ENCODE measurements at places on chromosomes 1 and 21.

- DNase-seq = no peak
These were observed 14.4 kb downstream of the NOC2L start for GRCh38 chr1:944341-945325.

DNA sequence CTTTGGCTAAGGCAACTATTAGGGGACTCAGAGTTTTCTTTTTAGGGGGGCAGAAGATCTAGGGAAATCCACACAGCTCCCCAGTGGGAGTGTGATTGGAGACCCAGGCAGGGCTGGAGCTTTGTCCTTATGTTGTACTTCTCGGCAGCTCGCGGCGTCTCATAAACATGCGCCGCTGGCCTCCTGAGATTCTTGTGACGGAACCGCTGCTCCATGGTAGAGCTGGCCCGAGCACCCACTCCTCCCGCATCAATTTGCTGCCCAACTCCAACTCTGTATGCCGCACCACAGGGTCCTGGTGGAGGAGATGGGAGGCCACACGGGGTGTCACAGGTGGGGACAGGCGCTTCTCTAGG lies 143.9 kb downstream of the GALNT2 start:
- no peak for DNase-seq

GRCh38 chr1:231059566-231060193 lies 19.6 kb upstream of the FAM89A start:
- DNase-seq = no peak

GRCh38 chr1:91645031-91645430 lies 144.4 kb downstream of the CDC7 start:
- no peak for DNase-seq

DNA sequence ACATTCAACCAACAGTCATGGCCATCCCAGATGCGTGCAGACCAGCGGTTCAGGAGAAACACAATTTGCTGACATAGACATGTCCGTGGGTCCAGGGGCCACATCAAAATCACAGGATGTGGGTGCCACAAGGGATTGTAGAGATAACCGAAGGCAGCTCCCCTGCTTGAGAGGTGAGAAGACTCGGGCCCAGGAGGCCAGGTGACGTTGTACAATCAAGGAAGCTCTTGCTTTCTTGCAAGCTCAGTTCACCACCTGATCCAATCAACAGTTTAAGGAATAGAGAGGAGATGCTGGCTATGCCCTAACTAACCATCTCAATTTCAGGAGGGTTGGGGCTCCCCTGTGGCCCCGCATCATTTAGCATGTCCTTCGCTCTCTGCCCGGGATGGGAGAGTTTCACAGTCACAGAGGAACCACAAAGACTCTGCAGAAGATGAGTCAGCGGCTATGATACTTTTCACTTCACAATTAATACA lies 19.5 kb downstream of the UBASH3A start:
- peak; percentile 66 for DNase-seq

DNA sequence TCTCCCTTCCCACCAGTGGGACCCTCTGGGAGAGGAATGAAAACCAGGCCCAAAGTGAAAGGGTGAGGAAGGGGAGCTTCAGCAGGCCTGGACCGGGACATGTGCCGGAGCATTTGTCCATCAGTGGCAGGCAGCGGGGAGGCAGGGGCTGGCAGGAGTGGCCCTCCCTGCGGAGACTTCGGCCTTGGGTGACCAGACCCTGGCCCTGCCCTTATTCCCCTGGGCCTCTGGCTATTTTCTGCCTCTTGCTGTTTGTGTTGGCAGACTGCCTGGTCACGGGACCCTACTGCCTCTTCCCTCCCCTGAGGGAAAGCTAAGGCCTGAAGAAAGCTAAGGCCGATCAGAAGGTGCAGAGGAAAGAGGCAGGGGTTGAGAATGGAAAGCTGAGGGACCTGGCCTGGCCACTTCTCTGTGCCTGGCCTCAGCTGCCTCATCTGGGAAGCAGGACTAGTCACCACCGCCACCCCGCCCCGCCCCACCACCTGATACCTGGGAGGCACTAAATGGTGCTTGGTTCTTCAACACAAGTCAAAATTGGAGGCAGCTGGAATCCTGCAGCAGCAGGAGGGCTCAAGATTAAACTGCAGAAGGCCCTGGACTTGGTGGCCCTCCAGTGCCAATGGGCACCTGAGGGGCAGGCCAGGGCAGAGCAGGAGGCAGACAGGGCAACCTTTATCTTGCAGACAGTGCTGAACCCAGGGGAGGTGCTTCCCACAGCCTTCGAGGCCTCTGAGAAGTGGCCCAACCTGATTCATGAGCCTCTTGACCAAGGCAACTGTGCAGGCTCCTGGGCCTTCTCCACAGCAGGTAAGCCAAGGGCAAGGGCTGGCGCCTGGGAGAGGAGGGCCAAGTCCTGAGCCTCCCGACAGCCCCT lies 7.9 kb downstream of the TINAGL1 start:
- no peak for DNase-seq

GRCh38 chr1:107294686-107295085 lies 153.8 kb downstream of the NTNG1 start:
- DNase-seq = no peak

DNA sequence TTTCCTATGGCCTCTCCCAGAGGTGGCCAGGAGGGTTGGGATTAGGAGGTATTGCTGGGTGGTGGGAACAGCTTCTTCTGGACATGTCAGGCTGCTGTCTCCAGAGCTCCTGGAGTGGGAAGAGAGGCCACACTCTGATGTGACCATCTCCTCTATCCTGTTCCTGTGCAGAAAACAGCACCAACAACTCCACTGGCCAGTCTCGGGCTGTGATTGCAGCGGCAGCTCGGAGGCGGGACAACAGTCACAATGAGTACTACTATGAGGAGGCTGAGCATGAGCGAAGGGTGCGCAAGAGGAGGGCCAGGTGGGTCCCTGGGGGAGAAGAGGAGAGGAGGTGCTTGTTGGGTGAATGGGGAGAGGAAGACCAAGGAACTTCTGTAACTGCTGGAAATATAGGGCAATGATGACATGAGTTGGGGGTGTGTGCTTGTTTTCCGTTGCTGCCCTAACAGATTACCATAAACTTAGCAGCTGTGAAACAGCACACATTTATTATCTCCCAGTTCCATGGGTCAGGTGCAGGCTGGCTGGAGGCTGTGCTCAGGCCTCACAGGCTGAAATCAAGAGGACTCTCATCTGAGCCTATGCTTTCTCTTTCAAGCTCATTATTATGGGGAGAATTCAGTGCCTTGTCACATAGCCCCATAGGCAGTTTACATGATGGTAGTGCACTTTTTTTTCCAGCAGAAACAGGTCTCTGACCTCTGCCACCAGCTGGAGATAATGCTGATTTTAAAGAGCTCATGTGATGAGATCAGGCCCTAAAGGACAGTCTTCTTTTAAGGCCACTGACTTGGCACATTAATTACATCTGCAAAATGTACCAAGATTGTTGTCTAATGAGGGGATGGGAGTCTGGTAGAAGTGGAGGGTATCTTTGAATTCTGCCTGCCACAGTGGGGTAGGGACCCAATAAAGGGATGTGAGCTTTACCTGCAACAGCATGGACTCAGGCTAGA lies 20.8 kb downstream of the VANGL2 start:
- no peak for DNase-seq

DNA sequence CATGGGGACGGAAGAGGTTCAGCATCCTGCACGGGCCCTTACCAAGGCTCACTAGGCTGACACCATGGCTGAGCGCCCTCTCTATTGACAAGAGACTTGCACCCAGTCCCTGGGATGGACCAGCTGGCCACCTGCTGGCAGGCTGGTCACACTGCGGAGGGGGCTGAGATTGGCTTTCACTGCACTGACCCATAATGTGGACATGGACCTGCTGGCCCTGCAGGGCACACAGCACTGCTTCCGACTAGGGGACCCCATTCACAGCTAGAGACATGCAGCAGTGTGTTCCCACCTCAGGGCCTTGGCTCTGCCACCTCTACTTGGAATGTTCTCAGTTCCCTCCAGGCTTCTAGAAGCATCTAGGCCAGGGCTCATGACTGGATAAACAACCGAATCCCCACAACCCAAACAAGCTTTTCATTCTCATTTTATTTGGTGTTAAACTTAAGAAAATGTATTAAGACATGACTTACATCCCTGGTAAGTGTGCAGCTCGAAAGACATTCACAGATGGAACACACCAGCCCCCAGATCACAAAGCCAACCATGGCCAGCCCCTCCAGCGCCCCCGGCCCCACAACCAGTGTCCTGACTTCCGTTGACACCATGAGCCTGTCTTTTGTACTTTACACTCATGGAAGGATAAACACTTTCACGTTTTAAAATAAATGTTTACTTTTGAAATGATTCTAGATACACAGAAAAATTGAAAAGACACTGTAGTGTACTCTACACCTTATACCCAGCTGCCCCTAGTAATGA lies 9.3 kb upstream of the SRARP start:
- peak; percentile 70 for DNase-seq

DNA sequence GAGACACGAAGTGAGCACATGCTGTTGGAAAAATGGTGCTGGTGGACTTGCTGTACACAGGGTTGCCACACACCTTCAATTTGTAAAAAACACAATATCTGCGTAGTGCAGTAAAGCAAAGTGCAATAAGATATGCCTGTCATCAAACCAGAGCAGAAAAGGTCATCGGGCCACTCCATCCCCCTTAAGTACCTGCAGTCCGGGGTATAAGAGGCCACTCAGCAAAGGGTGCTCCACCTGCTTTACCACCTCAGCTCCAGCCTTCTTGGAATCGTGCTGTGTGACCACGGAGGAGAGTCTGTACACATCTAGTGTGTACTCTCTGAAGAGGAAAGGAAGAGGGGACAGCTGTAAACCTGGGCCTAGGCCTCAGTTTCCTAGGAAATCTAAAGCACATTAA lies 10.9 kb downstream of the YARS1 start:
- DNase-seq = no peak

- DNase-seq = no peak
These were observed 8.5 kb upstream of the ARF1 start for GRCh38 chr1:228073857-228074545.

DNA sequence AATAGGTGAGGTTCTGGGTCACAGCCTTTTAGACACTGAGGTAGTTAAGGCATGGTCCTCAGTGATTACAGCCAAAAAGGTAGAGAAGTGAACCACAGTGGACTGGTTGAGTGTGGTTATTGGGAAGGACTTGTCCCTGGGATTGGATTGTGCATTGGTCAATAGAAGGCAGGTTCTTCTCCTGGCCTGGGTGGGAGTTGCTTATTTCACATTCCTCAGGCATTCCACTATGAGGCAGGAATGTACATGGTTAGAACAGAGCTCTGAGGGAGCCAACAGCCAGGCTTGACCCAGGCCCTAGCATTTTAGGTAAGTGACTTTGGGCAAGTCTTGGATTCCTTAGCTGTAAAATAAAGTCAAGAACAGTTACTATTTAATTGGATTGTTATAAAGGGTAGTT lies 97.9 kb upstream of the MARK1 start:
- DNase-seq = no peak

- DNase-seq = no peak
These were observed 14.1 kb downstream of the VANGL1 start for GRCh38 chr1:115655916-115656315.

DNA sequence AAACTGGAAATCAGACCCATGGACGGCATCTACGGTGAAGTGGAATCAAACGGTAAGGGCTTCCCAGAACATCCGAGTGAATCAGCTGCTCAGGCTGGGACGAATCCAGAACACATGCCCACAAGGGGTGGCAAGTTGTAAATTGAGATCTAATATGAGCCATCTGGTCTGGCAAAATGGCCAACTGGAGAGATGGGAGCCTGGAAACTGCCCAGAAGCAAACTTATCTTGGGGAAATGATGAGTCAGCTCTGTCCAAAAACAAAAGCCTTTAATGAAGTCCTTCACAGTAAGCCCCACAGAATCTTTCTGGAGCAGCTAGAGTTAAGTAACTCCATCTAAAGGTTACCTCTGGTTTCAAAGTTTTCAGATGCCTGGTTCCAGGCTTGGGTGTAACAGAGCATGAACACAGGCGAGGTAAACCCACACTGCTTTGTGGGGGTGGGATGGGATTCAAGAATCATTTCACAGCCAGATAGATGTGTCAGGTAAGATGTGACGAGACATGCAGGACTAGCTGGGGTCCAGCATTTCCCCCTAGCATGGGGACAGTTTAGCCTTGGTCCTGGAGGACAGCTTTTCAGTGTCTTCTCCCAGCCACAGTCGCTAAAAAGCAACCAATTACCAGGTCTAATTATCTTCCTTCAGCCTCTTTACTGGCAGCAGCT lies 10.5 kb upstream of the SRP9 start:
- DNase-seq = no peak

DNA sequence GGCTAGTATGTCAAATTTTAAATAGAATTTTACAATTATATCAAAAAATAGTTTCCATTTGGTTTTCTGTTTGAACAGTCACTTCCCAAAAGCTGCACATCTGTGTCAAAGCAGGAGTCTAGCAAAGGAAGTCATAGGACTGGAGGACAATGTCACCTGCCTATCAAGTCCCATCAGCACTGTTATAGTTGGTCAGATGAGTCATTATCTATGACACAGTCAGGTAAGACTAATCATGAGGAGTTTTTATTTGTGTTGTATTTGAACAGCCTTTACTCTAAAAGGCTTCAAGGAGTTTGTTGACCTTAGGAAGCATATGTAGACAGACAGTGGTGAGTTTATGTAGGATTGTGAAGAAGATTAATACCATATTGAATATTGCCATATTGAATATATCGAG lies 74.2 kb upstream of the QSOX1 start:
- no peak for DNase-seq

DNA sequence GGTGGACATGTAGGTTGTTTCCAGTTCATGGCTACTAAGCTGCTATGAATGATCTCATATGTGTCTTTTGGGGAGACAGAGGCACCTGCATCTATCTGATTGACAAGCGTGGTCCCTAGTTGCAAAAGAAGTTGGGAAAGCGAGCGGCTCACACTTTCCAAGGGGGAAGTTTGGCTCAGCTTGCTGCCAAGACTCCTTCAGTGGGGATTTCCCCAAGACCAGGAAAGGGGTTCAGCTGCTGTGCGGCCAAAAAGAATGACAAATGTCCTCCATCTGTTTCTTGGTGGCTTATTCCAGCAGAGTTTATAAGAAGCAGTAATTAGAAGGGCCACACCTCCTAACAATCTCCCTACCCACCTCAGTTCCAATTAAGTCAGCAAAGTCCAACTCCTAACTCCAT lies 128.5 kb upstream of the GALNT2 start:
- no peak for DNase-seq

DNA sequence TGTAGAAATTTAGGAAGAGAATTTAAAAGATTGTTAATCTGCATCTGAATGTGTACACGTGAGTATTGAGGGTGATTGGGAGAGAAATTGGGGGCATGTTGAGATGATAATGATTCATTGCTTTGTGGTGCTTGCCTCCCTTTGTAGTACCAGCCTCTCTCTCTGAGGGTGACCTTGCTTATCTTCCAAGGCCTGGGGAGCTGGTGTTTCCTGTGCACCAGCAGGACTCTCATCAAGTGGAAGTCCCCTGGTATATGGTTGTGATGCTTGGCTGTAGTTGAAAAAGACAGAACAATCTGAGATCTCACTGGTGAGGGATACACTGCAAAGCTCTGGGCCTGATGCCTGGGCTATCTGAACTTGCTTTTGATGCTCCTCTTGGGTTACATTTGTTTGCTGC lies 4.0 kb downstream of the TCHHL1 start:
- no peak for DNase-seq

DNA sequence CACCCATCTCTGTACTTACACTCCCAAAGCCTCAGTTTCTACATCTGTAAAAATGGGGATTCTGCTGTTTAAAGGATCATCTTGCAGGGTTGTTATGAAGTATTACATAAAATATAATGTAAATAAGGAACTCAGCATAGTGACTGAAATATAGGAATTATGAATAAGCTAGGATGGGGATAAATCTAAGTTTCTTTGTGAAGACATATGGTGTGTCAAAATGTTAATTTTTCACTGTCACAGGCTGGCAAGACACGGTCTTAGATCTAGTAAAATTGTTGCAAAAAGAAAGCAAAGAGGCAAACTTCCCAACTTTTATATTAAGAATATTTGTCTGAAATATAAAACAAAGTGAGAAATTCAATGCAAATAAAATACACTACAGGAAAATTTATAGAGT lies 42.0 kb downstream of the ST6GALNAC5 start:
- DNase-seq = no peak
